ENCODE measurements at places on chromosomes 7 and 10. TPM values are rescaled to one million over a fixed set of nuclear protein-coding genes. Genes with fewer than 3 reads are reported as not detected.

Gene IL6
- 13.1 TPM for total RNA-seq

GRCh38 chr10:60208676-60209269, 180.9 kb downstream of the ANK3 start:
- DNase-seq, result no peak

DNA sequence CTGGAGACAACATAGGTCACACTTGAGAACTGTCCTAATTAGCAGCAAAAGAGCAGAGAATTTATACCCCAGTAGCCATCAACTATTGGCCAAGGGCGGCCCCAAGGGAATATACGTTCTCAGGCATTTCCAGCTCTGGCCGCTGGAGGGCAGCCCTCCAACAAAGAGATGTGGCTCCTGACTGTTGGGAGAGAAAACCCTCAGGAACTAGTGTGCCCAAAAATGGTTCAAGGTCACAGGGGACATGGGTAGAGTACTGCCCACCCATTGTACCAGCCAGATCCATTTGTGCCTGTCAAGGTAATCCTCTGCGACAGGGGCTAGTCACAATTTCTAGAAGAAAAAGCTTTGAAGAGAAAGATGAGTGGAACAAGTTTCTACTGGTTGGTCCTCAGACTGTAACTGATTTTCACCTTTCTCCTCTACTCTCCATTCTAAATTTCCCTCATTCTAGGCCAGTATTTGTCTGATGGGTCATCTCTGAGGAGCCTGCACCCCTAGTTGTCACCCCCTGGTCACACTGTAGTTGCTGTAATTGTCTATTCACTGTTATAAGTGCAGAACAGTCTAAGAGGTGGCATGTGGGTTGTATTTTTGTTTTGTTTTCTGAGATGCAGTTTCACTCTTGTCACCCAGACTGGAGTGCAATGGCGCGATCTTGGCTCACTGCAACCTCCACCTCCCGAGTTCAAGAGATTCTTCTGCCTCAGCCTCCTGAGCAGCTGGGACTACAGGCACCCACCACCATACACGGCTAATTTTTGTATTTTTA, 14.7 kb upstream of the C7orf33 start:
- peak; percentile 85 for DNase-seq

DNA sequence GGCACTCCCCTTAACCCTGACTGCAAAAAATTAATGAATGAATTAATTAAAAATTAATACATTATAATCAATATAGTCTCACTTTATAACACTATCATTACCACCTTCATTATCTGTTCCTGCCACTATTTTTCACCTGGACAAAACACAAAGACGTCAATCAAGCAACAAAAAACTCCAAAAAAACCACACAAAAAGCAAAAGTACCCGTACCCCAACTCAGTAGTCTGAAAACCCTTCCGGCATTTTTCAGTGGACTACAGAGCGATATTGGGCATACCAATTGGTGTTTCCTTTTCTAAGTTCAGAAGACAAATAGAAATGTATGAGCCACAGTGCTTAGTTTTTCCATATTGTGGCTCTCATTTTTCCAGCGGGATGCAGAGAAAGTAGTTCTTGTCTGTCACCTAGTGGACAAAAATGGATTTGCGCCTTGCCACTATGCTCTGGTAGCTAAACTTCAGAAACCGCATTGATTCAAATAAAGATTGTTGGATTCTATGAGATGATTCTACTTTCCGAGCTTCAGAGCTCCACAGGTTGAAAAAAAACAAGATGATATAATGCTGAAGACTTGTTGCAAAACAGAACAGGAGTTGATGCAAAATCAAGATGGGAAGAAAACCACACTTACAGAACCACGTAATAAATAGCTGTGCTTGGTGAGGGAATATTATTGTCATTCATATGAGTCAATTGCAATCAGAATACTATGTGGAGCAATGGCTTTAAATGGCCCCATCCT, 50.6 kb upstream of the ITGB1 start:
- no peak for DNase-seq

DNA sequence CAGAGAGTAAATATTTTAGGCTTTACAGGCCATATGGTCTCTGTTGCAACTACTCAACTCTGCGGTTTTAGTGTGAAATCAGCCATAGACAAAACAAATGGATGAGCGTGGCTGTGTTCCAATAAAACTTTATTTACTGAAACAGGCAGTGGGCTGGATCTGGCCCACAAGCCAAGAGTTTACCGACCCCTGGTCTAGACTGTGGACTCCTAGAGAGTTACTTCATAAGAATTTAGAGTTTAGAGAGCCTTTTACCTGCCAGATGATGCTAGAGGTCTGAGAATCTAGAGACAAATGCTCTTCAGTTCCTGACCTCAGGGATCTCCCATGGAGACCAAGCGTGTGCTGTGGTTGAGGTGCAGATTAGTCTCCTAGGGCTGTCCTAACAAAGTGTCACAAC, 174.8 kb downstream of the PTEN start:
- DNase-seq, result no peak

Gene CPN1
- not detected for total RNA-seq

- DNase-seq, result peak; percentile 48
Observed at GRCh38 chr10:15084502-15084922, 4.1 kb downstream of the ACBD7 start.

GRCh38 chr10:86377797-86378146, 11.2 kb upstream of the GRID1 start:
- DNase-seq, result peak; percentile 34

Gene TMEM176B
- 34.3 TPM for total RNA-seq

Gene CALML5
- not detected for total RNA-seq

- DNase-seq, result peak; percentile 59
Observed at GRCh38 chr7:25259487-25260243, 31.4 kb upstream of the NPVF start.

- DNase-seq, result no peak
Observed at GRCh38 chr10:110445871-110446270, 51.8 kb upstream of the DUSP5 start.

DNA sequence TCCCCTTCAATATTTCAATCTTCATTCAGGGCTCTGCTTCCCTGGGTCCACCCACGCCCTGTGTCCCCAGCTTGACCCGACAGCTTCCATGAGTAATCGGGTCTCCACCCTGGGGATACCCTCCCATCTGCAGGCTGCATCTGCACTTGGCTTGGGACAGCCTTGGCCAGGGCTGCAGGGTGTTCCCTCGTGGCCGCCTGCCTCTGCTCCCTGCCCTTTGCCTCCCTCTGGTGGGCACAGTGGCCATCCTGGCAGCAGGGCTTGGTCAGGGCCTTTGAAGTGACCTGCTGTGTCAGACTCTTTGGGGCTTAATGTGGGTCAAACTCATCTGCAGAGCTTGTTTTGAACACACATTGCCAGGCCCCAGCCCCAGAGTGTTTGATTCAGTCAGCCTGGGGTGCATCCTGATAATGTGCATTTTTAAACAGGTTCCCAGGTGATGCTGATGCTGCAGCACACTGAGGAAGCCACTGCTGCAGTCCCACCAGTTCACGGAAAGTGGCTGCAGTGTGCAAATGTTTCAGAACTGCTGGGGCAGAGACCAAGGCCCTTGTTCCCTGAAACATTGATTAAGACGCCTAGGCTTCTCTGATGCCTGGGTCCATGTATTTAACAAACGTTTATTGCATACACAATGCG, 80.7 kb upstream of the SEC61G start:
- peak; percentile 90 for DNase-seq

GRCh38 chr7:27129729-27130539, 623 bp downstream of the HOXA4 start:
- DNase-seq, result peak; percentile 84

GRCh38 chr7:69934144-69934903, 336.0 kb downstream of the AUTS2 start:
- no peak for DNase-seq

- no peak for DNase-seq
Observed at GRCh38 chr7:91571601-91572000, 307.4 kb downstream of the FZD1 start.

DNA sequence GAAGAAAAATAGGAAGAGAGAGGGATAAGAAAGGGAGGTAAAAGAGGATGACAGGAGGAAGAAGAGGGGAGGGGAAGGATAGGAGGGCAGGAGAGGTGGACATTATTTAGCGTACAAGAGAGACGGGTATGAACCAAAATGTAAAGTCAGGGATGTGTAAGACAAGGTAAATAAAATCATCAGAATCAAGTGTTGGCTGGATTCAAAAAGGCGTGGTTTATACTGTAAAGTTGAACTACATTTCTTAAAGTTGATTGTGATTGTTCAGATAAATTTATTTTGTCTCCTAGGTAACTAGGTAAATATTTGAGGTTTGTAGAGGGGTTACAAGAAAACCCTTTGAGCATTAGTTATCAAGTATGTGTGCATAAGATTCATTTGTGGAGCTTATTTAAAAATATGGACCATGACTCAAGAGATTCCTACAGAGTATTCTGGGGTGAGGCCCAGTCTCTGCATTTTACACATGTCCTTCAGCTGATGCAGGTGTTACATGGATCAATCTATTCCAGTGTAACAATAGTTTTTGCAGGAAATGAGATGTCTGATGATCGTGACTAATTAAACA, 512.1 kb upstream of the MBL2 start:
- DNase-seq, result no peak

DNA sequence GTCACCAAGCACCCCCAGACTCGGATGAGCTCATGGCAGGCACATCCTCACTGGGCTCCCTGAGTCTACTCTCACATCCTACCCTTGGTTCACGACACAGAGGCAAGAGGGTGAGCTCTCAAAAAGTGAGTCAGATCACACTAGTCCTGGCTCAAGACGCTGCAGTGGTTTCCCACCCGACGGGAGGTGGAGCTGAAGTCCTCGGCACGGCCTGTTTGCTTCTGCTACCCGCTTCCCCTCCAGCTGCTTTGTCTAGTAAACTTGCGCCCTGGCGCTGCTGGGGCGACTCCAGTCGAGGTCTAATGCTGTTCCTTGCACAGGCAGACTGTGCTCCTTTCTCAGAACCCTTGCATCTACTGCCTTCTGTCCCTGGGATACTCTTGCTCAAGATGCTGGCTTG, 13.5 kb upstream of the SFMBT2 start:
- DNase-seq, result no peak

Gene LHFPL3
- total RNA-seq, result not detected

Gene CCDC186
- total RNA-seq, result 28.0 TPM

DNA sequence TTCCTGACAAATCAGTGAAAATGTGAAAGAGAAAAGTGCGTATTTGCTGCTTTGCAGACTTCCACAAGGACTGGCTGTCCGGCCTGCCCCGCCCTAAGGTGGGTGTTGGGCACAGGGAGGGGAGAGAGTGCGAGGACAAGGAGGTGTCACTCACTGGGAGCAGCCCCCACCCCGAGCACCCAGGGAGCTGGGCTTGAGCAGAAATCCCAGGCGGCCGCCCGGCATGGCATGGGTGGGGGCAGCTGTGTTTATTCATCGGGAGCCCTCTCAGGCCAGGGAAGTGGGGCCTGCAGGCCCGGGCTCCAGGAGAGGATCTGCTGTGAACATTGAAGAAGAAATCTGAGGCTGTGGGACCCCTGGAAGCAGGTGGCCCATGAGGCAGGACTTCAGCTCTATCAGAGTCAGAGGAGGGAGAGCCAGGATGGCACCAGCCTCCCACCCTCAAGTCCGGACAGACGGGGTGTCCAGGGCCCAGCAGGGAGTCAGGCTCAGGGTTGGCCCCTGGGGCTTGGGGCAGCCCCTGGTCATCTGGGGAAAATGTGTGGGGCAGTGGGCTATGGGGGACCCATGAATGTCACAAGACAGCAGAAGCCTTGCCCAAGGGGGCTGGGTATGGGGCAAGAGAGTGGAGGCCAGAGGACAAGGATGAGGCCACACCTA, 164.4 kb upstream of the PPP2R2D start:
- DNase-seq, result no peak

- DNase-seq, result no peak
Observed at GRCh38 chr7:132114411-132114810, 461.9 kb downstream of the PLXNA4 start.

- peak; percentile 93 for DNase-seq
Observed at GRCh38 chr7:156949541-156950380, at the start of gene NOM1. TSS of gene NOM1 (plus strand) at chr7:156949712. CDS start at chr7:156949738, 26 bp downstream.

DNA sequence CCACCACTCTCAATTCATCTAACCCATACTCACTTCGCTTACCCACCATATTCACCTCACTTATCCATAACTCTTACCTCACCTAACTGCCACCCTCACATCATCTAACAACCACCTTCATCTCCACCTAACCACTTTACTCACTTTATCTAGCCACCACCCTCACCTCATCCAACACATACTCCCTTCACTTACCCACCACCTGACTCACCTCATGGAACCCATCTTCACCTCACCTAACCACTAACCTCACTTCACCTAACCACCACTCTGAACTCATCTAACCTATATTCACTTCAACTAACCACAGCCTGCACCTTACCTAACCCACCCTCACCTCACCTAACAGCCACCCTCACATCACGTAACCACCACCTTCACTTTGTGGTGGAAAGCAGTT, 84.2 kb downstream of the VIPR2 start:
- no peak for DNase-seq

- DNase-seq, result no peak
Observed at GRCh38 chr7:136405931-136406777, 429.0 kb upstream of the MTPN start.

Gene ZNF273
- total RNA-seq, result 4.7 TPM

Gene CHCHD3
- total RNA-seq, result 32.2 TPM

Gene GALNT17
- total RNA-seq, result 22.4 TPM

Gene PGAM1
- 148 TPM for total RNA-seq

DNA sequence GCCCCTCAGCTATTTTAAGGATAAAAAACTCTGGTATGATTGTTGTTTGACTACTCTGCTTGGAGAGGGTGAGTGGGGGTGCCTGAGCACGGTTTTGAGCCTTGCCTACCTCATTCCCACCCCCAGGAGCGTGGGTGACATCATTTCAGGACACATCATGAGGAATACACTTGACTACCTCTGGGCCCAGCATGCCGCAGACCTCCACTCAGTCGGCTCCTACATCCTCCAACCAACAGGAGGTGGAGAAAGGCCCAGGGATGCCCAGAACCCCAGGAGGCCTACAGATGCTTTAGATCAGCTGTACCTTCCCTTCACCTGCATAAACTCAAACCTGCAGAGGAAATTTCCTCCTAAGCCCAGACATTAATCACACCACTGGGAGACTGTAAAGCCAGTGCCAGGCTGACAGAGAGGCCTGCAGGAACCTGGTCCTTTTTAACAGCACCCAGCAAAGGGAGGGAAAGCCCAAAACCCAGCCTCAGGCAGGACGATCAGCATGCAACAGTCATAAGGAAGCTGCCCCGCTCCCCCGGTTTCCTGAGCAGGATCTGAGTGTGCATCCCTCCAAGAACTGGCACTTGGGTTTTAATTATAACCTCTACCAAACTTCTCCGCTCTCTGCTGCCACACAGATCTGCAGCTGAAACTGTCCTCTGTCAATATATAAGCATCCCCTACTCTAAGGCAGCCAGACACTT, 61.7 kb upstream of the ZNRF2 start:
- DNase-seq, result no peak
